ENCODE measurements at places on chromosomes 4 and X. TPM values are rescaled to one million over a fixed set of nuclear protein-coding genes. Genes with fewer than 3 reads are reported as not detected.

DNA sequence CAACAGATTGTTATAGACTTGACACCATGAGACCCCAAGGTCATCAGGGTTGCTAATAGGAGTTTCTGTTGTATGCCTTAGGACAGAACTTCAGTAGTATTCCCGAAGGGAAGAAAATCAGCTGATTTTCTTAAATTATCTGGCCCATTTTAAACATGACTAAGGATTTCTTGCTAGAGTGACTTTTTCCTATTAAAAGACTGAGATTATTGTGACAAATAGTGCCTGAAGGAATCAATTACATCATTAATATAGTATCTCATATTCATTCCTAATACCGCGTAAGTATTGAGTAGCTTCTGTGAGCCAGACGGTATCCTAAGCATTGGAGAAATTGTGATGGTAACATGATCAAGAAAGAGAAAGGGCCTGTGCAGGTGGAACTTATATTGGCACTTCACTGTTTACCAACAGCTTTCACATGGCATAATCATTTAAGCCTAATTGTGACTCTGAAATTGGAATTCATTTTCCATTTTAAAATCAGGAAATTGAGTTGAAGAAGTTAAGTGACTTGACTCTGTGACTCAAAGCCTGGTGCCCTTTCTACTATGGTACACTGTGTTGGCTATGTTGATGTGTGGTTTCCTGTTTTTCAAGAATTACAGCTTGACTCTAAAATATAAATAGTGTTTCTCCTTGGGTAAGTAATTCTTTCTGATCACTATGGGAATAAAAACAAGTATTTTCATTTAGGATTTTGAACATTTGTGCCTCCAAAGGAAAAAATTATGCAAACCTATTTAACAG is 4.1 kb downstream of the AFF1 start:
- peak; percentile 41 for DNase-seq

The HTN1 gene
- total RNA-seq: not detected

GRCh38 chrX:22186165-22186564 is 86.5 kb upstream of the CBLL2 start:
- DNase-seq: no peak

The CENPI gene
- total RNA-seq: 0.71 TPM

DNA sequence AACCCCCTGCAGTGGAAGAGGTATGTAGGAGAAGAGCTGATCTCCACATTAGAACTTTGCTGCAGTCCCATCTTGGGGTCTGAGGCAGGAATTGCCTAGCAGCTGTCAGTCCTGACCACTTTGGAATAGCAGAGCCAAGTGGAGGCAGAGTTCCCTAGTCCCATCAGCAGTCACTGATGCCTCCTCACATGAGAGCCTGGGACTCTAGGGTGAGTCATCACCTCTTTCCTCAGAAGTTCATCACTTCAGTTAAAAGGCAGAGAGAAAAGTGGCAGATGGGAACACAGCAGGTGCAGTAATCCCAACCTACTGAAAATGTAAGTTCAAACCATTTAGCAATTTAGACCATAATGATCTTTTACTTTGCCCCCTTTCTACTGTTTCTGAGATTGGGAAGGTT is 73.9 kb upstream of the MED14 start:
- DNase-seq: no peak

GRCh38 chr4:139777757-139778156 is 112.1 kb downstream of the MGST2 start:
- no peak for DNase-seq

Data from lung (tissue), 17 donors.